ENCODE measurements at places on chromosomes 4 and X. TPM values are rescaled to one million over a fixed set of nuclear protein-coding genes. Genes with fewer than 3 reads are reported as not detected.

The FGFBP1 gene
- total RNA-seq, result not detected

The ARHGAP10 gene
- total RNA-seq, result 12.4 TPM

DNA sequence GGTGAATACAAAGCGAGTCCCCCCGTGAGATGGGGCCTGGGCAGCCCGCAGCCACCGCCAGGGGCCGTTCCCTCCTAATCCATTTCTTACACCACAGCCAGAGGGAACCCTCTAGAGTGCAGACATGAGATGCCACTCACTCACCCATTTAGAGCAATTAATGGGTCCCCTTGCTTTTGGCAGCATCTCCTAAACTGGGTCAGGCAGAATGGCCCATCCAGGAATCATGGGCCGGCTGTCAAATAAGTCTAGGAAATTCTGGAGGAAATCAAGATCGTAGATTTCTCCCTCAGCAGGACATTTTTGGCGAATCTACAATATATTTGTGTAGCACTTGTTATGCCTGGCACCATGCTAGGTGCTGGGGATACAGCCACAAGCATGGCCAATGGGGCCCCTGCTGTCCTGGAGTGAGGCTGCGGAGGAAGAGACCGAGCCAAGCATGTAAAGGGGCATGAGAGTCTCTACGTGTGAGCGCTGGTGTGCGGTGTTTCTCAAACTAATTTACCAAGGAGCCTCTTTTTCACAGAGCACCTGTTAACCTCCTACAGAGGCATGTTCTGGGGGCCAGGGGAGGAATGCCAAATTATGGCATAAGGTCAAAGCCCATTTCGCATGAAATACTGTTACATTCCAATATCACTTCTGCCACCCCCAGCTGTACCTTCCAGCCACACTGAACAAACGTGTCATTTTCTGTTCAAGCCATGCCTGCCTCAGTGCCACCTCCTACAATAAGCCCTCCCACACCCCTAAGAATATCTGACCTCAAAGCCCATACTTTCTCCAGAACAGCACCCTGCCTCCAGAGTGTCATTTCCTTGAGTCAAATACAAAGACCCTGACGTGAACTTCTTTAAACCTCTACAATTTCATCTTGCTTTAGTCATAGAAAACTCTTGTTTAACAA lies 28.1 kb upstream of the JAKMIP1 start:
- no peak for DNase-seq

DNA sequence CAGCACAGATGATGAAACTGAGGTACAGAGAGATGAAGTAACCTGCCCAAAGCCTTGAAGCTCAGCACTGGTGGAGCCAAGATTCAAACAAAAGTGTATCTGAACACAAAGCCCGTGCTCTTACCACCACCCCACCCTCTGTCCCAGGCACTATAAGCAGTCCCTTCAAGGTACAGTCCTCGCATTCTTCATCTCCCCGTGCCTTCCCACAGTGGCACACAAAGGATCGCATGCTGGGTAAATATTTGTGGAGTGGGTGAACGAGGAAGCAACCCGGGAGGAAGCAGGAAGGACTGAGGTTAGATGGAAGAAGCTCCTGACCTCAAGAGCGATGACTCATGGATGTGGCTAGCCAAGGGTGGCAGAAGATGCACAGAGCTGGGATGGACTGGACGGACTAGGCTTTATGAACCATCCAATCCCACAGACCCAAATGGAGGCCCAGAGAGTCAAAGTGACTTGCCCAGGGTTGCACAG lies 18.4 kb downstream of the IQSEC2 start:
- DNase-seq, result peak; percentile 12

The GYPA gene
- total RNA-seq, result not detected

The PCDH18 gene
- total RNA-seq, result not detected

- no peak for DNase-seq
Observed at GRCh38 chr4:7659429-7660175, 224.9 kb upstream of the PSAPL1 start.

- DNase-seq, result no peak
Observed at GRCh38 chr4:87306056-87306455, 16.6 kb downstream of the HSD17B13 start.

DNA sequence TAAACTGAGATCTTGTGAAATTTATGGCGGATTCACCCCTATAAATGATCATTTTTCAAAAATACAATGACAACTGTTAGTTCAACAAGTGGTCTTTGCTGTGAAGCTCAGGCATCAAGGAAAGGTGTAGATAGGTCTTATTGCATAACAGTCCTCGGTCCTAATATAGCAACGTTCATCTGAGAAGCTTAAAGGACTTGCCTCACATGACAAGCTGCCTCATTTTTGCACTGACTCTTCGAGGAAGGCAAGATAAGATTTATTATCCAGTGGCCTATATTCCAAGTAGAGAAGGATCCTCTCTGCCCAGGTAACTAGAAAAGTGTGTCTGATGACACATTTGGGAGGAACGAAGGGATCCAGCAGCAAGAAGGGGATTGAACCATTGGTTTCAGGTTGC lies 13.6 kb upstream of the DDX3X start:
- no peak for DNase-seq

GRCh38 chrX:106894978-106895452 lies 8.1 kb downstream of the RIPPLY1 start:
- no peak for DNase-seq

GRCh38 chr4:147535124-147535523 lies 54.2 kb downstream of the EDNRA start:
- DNase-seq, result no peak

The MMRN1 gene
- total RNA-seq, result not detected

The ADAM29 gene
- not detected for total RNA-seq

GRCh38 chrX:8960957-8961468 lies 72.9 kb downstream of the FAM9B start:
- no peak for DNase-seq

The YY2 gene
- total RNA-seq, result 1.0 TPM

GRCh38 chr4:8709050-8709728 lies 116.6 kb downstream of the CPZ start:
- DNase-seq, result no peak

GRCh38 chrX:42754603-42755002 lies 23.4 kb downstream of the PPP1R2C start:
- no peak for DNase-seq

DNA sequence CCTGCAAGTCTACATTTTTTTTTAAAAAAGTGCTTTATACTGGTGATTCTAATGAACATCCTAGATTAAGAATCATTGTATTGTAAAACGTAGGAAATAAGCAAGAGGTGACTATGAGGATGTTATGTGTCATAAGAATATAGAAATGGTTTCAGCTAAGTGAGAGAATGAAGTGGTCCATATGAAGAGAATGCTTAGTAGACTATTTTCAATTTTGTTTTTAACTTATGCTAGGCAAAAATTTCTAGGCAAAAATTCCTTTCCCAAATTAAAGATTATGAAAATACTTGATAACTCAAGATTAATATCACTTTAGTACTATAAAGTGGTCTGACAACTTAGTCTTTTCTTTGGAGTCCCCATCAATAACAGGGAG lies 825 bp downstream of the DYNLT3 start:
- DNase-seq, result no peak

The FAM241A gene
- total RNA-seq, result 4.2 TPM

Measured in activated T-cell treated with anti-CD3 and anti-CD28 coated beads, Interleukin-2, amount 50 U/mL, for 72 hours (primary cell).